Ammon's horn (tissue), 1 donor: ENCODE measurements at places on chromosomes 1 and 21.
A peak's percentile ranks its signal among the peaks of the same experiment; 100 is the strongest.

- DNase-seq, result peak; percentile 28
These were observed 9.1 kb upstream of the PCNX2 start for GRCh38 chr1:233304489-233305102.

DNA sequence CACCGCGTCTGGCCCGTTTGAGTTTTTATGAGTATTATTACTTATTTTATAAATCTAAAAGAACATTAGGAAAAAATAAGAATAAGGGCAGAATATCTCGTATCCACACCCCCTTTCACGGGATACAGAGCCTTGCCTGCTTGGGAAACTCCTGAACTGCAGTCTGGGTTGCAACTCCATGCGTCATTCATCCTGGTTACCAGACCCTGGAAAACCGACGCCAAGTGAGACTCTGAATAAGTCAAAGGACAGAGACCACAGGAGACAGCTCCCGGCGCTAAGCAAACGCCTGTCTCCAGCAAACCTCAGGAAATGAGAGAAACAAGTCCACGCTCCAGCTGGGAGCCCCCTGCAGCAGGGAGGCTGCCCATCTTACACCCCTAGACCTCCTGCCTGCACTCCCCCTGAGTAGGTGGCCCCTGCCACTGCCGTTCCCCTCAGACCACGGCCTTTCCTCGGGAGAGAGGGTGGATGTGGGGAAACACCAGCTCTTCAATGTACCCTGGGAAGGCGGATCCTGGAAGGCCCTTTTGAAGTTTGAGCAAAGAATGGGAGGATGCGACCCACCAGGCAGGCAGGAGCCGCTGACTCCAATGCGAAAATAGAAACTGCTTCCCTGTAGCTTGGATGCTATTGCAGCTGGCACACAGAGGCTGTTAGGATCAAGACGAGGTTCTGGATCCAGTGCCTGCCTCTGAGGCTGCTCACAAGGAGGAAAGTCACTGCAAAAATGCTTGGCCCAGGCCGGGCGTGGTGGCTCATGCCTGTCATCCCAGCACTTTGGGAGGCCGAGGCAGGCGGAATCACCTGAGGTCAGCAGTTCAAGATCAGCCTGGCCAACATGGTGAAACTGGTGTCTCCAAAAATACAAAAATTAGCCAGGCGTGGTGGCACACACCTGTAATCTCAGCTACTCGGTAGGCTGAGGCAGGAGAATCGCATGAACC, 37.7 kb upstream of the GPR157 start:
- DNase-seq, result no peak

GRCh38 chr1:207002724-207003146, 29.8 kb downstream of the C1orf116 start:
- no peak for DNase-seq

GRCh38 chr21:46356494-46357334, 32.8 kb downstream of the PCNT start:
- no peak for DNase-seq

GRCh38 chr1:167114725-167115124, 20.9 kb downstream of the STYXL2 start:
- no peak for DNase-seq

- DNase-seq, result no peak
These were observed 86.3 kb downstream of the GLIS1 start for GRCh38 chr1:53652441-53653199.

DNA sequence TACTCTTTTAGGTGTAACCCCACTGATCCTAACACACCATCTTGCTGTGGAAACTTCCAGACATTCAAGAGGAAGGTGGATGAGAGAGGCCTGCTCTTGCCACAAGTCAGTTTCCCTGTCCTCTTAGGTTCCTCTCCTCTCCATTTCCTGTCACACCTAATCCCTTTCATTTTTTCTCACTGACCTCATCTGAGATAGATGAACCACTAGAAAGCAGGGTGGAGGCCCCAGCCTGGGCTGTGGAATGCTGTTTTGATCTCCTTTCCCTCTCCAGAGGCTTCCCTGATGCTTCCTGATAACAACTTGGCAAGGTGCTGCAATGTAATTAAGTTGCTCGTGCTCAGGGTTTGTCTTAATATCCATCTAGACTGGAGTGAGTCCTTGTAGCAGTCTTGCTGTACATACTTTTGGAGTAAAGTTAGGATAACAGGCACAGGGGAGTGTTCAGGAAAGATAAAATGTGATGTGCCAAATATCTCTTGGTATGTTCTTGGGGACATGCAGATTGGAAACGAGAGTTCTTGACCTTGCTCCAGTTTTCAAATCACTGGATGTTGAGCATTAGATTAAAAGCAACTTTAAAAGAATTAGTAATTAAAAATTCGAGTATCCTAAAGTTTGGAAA, 11.2 kb downstream of the LRRC42 start:
- no peak for DNase-seq

DNA sequence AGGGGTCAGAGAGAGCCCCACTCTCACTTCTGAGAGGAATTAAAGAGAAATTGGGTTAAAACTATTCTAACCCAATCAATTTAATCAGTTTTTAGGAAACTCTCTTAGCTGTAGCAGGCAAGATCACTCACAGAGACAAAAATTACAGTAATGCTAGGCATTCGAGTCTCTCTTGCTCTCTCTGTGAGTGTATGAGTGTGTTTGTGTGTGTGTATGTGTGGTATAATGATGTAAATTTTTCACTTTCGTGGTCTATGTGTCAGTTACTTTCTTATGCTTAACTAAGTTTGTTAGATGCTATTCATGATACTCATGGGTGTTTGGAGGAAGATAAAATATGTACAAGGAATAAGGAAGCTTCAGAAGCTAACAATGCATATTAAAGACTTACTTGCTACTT, 131.3 kb downstream of the FASLG start:
- DNase-seq, result no peak

- no peak for DNase-seq
These were observed 10.7 kb downstream of the APP start for GRCh38 chr21:26159869-26160268.

DNA sequence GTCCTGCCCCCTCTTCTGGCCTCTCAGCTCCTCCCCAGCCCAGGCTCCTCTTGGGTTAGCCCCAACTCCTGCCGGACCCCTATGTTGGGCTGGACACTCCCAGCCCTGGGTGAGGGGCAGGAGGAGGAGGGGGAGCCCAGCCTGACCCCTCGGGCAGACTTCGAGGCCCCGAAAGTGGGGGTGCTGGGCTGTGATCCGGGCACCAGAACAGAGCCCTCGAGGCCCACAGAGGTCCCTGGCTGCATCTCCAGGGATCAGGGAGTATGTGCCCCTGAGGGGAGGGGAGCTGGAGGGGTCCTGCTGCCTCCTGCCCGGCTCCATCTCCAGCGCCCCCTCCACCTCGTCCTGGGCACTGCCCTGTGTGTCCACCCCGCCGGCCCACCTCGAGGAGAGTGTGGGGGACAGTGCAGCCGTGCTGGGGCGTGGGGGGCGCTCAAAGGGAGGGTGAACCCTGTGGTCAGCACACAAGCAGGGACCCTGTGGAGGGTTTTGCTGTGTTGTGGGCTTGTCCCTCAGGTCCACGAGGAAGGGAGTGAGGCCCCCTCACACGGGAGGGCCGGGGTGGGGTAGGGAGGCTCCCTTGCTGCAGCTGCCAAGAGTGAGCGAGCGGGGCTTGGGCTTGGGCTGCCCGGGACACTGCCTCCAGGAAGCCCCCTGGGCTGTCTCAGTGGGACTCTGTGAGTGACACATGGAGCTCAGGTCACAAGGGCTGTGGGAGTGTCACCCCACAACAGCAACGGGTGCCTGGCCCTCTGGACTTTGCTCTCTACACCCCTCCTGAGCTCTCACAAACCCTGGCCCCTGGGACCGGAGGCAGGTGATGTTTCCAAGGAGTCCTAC, 54.4 kb downstream of the COL18A1 start:
- DNase-seq, result no peak

- DNase-seq, result peak; percentile 91
These were observed at the start of gene ELOVL1 for GRCh38 chr1:43367904-43368645. TSS of gene ELOVL1 (minus strand) at chr1:43368011. CDS start at chr1:43365609, 2,402 bp downstream.
